Central memory CD4-positive, alpha-beta T cell (primary cell): ENCODE measurements at places on chromosomes 2 and 18.

DNA sequence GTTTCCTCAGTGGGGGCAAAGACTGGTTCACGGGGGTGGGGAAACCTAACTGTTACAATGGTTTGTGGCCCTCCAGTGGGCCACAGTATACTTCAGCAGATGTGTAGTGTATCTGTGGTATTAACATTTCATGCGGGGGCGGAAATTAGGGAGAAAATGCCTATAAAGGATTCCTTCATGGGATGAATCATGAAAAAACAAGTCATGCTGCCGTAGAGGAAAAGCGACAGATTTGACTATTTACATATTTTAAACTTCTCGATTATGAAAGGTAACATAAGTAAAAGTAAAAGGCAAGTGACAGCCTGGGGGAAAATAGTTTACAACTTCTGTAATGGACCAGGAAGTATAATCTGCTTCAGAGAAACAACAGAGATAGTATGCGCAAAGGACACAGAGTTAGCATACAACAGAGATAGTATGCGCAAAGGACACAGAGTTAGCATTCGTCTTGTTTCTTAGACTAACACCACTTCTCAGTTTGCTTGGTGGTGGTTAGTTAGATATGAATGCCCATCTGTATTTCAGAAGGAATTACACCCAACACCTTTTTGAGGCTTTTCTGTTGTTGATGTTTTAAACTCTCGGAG, 41.1 kb downstream of the MRPS9 start:
- no peak for DNase-seq

- DNase-seq, result no peak
These were observed 860.0 kb upstream of the ZEB2 start for GRCh38 chr2:145379934-145380333.

- DNase-seq, result no peak
These were observed 26.6 kb downstream of the INSIG2 start for GRCh38 chr2:118114863-118115262.

DNA sequence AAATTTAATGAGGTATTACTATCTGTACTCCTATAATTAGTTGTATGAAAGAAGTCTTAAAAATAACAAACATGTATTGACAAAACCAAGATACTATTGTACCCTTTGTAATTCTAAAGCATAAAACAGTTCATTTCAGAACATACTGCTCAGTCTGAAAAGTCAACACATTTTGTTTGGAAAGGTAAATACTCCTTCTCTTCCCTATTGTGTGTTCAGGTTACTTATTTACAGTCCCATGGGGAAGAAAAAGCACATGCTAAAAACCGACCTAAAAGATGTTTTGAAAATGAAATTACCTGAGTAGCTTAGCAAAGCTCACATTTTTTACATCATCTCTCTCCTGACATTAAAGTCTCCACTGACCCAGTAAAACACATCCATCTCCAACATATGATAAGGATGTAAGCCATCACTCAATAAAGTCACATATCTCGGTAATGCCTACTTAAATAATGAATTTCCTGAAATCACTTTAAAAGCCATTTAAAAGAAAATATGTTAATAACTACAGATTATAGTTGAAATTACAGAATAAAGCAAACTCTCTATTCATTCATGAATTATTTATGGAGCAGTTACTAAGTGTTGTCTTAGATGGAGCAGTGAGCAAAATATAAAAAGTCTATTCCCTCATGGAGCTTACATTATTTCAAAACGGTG, 75.6 kb upstream of the FZD5 start:
- DNase-seq, result no peak

DNA sequence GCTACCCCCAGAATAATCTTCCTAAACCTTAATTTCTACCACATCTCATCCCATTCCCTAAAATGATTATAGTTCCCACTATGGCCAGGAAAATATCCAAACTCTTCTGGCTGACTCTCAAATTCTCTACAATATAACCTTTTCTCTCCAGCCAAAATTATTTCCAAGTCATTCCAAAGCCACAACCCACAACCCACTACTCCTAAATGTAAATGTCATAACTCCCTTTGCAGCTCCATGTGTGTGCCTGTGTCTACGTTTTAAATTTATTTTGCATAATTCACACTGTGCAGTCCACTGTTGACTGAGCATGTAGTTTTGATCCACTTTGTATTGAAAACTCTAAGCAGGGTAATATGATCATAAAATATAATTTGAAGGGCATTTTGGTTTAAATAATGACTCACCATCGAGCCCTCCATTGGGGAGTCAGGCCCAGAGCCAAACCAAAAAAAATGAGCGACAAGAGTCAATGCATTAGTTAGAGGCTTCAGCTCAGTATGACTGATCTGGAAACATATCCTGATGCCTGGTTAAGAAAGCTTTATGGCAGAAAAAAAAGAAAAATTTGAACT, 171.0 kb downstream of the AFF3 start:
- no peak for DNase-seq

GRCh38 chr2:42903821-42904575, 111.6 kb upstream of the HAAO start:
- no peak for DNase-seq

DNA sequence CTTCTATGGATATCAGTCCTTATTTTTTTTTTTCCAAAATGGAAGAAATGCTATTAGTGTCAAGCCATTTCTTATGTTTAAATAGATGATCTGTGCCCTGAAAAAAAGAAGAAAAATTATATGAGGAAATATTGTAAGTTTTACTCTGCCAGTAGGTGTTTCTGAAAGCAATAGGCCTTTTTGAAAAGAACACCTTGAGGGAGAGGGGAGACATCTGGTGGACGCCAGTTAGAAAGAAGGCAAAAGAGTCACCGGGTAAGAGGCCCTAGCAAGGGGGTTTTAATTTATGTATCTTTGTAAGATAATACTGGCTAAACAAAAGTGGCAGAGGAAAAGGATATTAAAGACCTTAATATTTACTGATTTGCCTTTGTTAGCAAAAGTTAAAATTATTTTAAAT, 56.1 kb downstream of the DYNAP start:
- DNase-seq, result no peak

DNA sequence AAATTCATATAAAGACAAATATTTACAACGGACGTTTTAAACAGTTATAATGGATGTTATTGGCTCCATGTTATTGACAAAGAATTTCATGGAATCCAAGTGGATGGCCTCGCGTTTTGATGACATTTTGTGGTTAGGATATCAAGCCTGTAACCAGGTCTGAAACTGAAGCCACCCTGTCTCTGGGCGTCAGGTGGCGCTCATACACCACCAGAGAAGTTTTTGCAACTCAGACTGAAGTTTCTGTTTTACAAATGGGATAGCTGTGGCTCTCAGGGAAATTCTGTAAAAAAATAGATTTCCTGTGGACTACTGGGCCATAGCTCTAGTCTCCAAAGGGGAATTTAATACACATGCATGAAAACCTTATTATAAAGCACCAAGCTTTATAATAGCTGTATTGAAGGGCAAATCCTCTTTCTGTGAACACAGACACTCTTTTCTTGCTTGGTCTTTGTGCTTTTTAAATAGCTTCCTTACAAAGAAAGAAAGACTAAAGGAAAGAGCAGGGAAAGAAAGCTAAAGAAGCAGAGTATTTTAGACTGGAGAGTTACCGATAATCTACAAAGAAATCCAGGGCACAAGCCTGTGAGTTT, 86.7 kb downstream of the C18orf54 start:
- DNase-seq, result no peak

DNA sequence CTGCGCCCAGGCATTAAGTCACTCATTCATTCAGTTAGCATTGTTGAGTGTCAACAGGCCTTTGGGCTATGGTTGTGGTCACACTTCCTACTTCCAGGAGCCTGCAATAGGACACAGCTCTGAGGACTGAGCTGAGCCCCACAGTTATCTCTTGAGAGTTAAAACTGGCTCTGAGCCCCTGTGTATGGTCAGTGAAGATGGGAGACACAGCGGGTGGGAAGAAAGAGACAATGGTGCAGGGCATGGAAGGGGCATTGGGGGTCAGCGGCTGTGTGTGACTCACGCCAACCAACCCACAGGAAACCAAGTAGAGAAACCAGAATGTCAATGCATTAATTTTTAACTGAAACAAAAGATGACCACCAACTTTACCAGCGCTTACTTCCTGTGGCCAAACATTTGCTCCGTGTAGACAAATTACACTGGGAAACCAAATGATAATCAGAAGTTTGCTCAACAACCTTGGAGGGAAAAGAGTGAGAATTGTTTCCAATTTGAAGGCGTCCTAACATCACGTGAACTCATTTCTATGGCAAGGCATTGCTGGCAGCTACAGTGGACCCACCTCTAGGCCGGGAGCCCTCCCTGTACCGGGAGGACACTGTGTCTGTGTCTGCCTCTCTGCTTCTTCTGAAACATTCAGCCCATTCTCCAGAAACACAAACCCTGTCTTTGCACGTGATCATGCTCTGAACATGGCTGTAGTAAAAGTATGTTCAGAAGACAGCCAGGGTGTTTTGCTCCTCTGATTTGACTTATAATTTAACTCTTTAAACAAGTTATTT, 212.0 kb upstream of the ID2 start:
- DNase-seq, result no peak

GRCh38 chr2:40038646-40039045, 259.6 kb upstream of the THUMPD2 start:
- DNase-seq, result no peak

GRCh38 chr18:12694032-12694431, 8.5 kb downstream of the CEP76 start:
- DNase-seq, result no peak

GRCh38 chr2:1014802-1015201, 64.2 kb downstream of the SNTG2 start:
- DNase-seq, result no peak

- no peak for DNase-seq
These were observed 202.5 kb downstream of the CCDC102B start for GRCh38 chr18:69000366-69000765.

- DNase-seq, result no peak
These were observed 9.0 kb upstream of the TET3 start for GRCh38 chr2:73975731-73976130.
